Stimulated activated CD8-positive, alpha-beta memory T cell treated with anti-CD3 and anti-CD28 coated beads, Interleukin-4, amount 100 ng/mL, for 48 hours (primary cell): ENCODE measurements at places on chromosomes 11 and 22.
A peak's percentile ranks its signal among the peaks of the same experiment; 100 is the strongest.

- no peak for DNase-seq
Measured at GRCh38 chr22:17471886-17472535, 91.3 kb upstream of the SLC25A18 start.

DNA sequence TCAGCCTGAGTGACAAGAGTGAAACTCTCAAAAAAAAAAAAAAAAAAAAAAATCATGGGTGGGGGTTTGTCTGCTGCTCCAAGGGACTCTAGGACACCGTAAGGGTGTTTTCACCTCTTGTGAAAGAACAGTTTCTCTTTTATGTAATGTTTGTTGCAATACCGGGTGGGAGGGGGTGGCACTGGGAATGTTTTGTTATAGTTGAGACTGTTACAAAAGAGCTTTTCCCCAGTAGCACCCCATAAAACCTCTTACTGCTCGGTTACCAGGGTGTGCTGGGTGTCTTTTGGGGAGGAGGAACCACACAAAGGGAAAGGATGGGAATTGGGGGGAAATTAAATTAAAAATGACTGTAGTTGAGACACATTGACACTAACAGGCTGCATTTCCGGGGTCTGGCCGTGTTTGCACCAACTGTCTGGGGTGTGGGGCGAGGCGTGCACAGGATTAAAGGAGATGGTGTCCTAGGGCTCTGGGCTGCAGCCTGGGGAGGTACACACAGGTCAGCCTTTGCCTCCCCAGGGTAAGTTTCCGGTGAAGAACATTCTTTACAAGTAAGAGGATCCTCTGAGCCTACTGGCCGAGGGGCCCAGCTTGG, 1.6 kb downstream of the NFAM1 start:
- no peak for DNase-seq

DNA sequence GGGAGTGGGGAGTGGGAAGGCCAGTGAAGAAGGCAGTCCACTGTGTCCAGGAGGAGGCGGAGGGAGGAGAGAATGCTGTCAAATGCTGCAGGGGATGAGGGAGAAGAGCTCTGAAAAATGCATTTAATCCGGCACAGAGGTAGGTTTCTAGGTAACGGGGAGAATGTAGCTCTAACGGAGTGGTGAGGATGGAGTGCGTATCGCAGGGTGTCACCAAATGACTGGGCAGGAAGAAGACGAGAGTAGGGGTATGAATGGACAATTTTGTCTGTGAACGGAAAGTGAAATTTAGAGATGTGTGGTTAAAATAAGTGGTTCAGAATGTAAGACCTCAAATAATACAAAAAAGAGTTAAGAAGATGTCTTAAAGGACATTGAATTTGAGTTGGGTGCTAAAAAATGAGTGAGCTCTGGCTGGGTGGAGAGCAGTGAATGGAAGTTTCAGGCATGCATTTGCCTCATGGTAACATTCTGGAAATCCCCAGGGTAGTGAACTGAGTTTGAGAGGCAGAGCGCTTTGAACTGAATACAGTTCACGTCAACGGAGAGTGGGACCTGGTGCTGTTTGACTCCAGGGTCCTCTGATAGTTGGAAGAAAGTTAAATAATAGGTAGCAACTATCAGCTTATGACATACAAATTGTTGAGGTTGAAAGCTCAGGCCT, 81.3 kb upstream of the CADM1 start:
- DNase-seq = no peak

DNA sequence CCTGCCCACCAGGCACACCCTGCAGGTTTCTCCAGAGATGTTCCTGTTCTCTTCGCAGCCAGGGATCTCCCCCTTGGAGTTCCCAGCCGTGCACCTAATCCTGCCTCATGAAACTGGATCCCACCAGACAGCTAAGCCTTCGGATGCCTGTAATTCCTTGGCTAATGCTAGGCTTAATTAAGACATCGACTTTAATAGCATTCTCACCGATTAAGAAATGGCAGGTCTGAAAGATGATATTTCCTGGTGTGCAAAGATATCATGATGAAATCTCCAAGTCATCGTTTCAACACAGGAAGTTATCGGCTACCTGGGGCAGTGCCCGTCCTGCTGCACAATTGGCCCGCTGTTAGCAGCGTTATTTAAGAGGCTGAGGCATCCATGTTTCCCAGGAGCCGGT, 41.5 kb upstream of the CCND1 start:
- no peak for DNase-seq

DNA sequence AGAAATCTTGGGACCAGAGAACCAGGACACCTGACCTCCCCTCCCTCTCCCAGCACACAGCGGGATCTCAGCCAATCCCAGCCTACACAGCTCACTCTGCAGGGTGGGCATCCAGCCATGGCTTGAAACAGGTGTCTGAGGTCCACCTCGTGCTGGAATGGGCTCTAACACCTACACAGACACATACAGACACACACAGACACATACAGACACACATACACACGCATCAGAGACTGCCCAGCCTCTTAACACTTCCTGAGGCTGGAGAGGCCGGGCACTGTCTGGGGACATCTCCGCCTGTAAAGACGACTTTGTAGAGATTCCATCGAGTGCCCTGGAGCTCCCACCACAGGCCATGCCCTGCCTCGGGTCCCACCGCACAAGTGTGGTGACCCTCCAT, 36.7 kb downstream of the CAPN1 start:
- no peak for DNase-seq

GRCh38 chr22:24526191-24526590, 28.7 kb downstream of the GUCD1 start:
- DNase-seq = no peak

DNA sequence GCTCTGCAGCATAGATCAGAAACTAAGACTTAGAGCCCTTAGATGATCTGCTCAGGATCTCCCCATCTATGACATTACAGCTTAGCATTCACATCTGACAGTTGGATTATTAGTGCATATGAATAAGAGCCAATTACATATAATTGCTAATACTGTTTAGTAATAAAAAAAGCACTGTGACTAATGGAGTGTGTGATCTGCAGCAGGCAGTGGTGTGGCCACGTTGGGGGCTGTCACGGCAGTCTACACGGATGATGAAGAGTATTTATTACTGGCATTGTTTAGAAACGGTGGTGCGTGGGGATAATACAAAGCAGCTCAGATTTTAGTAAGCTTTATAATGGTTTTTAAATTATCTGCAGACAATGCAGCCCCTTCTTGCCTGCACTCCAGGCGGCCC, 93.5 kb upstream of the TIMP3 start:
- no peak for DNase-seq

DNA sequence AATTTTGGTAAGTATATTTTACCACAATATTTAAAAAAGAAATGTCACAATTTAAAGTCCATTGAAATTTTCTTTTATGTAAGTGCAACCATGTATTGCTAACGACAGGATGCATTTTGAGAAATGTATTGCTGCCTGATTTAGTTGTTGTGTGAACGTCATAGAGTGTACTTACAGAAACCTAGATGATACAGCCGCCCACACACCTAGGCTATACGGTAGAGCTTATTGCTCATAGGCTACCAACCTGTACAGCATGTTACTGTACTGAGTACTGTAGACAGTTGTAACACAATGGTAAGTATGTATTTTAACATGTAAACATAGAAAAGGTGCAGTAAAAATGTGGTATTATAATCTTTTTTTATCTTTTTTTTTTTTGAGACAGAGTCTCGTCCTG, 48.1 kb downstream of the CBL start:
- peak; percentile 72 for DNase-seq

DNA sequence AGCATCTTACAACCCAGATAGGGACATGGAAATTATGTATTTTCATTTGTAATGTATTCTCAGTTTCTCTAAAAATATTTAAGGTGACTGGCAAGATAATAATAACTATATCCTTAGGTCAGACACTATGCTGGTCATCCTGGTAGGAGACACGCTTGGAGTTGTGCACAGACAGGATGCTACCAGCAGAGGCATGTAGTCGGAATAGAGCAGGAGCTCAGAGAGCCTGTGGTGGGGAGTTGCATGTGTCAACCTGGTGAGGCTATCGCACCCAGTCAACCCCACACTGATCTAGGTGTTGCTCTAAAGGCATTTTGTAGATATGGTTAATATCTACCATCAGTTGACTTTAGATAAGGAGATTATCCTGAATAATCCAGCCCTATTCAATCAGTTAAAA, 318.5 kb downstream of the MIAT start:
- no peak for DNase-seq

- DNase-seq = peak; percentile 61
Measured at GRCh38 chr22:50027639-50028537, 15.3 kb upstream of the IL17REL start.

DNA sequence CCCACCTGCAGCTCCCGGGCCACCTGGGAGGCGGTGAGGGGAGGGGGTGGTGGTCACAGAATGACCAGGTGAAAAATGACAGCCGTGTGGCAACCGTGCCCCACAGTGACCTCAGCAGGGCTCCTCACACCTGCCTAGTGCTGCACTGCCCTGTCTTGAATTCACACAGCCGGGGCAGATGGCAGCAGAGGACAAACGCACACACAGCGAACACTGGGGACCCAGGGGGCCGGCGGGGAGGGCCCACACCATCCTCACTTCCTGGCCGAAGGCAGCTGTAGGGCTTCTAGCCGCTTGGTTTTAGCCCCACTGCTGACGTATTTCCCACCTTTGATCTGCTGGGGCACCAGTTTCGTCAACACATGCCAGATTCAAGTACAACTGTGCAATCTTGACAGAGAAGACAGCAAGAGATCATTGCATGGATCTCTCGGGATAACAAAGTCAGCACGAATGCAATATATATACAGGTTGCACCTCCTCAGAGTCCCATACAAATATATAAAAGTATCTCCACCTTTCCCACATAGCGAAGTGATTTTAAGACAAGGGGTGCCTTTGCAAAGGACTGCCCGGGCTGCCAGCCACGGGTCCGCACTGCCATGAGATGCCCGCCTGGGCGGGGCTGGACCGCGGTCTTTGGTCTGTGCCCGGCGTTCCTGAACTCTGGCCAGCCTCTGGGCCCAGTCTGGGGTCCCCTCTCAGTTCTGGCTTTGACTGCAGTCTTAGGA, 26.9 kb downstream of the TRMU start:
- DNase-seq = no peak

DNA sequence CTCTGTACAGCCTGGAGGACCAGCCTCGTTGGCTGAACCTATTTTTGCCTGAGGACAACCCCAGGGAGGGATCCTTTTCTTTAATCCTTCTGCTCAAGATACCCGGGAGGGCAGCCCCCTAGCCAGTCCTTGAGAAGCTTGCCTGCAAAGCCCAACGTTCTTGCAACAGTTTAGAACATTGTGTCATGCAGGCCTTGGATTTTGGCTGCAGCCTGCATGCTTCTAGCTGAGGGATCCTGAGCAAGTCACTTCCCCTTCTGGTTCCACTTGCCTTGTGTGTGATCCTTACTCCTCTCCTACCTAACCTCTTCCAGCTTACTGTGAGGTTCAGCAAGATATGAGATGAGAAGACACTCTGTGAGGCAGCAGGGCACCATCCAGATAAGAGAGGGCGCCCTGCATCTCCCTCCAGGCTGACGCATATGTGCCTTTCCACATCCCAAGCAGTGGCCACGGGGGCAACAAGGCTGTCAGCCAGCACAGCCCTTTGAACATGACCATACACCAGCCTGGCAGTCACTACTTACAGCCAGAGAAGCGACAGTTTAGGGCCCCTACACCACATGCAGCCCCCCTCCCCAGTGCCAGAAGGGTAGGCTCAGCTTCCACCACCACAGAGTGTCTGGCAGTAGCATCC, 76.1 kb downstream of the C11orf58 start:
- DNase-seq = no peak

GRCh38 chr11:64118876-64119665, 46.8 kb downstream of the MACROD1 start:
- DNase-seq = no peak

DNA sequence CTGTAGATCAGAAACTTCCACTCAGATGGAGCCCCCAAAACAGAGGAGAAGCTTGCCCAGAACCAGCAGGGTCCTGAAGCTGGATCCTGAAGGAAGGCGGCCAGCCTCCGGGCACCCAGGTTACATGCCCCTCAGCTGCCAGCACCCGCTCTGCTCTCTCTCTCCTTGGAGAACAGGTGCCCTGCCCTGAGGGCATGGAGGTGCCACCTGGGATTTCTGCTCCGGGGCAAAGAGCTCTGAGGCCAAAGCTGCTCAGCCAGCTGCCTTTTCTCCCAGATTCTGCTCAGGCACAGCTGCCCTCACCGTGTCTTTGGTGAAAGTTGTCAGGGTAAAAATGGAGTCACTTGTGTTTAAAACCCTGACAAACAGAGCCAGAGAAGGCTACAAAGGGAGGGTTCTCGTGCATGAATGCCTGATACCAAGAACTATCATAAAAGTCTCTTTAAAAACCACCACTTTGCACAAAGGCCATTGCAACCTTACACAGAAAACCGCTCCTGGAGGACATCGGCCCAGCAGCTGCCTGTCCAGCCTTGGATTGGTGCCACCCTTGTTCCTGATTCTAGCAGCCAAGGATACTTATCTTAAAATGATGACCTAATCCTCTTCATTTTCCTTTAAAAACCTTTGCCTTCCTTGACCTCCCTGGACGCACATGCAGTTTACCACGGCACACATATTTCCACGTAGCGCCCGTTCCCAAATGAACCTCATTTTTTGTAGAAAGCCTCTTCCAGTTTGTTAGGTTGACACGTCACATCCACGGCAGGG, 140.0 kb downstream of the CACNA1I start:
- DNase-seq = no peak

GRCh38 chr11:94543695-94544645, at the start of gene FUT4:
Gene FUT4 (plus strand): TSS chr11:94543921. CDS start chr11:94544134, 213 bp downstream.
- peak; percentile 84 for DNase-seq

- DNase-seq = no peak
Measured at GRCh38 chr22:46158283-46158682, 8.0 kb downstream of the PPARA start.
